KBM-7 (cell line): ENCODE measurements at places on chromosomes 4 and X.

DNA sequence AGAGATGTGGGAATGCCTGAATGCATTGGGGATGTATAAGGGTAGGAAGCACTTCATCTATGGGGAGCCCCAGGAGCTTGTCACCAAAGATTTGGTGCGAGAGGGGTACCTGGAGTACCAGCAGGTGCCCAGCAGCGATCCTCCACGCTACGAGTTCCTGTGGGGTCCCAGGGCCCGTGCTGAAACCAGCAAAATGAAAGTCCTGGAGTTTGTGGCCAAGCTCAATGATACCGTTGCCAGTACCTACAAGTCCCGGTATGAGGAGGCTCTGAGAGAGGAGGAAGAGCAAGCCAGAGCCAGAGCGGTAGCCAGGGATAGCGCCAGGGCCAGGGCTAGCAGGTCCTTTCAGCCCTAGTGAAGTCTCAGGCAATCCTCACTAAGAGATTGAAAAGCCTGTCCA, 3.8 kb downstream of the MAGEB17 start:
- DNase-seq = no peak

DNA sequence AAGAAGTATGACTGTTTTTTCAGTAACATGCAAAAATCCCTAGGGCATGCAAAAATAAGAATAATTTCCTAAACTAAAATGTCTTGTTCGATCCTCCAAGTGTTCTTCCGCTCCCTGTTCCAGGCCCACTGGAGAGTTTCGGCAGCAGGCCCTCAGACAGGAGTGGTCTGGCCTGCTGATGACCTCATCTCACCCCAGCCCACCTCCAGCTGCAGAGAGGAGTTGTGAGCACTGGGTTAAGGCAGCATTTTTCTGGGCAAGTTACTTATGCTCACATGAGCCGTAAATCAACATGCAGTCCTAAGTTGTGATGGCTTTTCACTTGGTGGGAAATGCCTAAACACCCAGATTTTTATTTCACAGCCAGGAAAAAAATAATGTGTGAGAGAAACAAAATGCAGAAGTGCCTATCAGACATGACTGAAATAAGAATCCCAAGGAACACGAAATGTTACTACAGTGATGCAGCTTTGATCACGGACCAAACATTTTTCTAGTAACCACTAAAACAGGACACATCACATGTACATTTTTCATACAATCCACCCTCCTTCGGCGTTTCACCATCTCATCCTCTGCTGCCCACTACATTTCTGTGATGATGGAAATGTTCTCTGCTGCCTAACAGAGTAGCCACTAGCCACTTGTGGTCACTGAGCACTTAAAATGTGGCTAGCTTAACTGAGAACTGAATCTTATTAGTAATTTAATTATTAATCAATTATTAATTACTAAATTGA, 153.3 kb upstream of the TBL1X start:
- no peak for DNase-seq

DNA sequence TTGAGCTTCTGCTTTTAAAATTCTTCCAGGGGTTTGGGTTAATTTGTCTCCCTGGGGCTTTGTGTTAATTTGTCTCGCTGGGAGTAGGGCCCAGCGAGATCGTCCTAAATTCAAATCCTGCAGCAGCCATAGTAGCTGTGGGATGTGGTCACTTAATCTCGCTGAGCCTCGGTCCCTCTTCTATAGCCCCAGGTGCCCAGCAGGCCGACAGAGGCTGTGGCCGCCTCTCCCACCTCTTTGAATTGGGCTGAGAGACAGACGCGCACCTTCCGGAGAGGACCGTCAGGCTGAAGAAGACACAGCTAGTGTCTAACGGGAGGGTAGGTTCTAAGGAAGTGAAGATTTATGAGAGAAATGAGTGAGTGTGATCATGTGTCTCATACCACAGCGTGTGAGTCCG, 15.7 kb upstream of the WFS1 start:
- no peak for DNase-seq

GRCh38 chr4:177964061-177964460, 521.8 kb upstream of the AGA start:
- no peak for DNase-seq

- DNase-seq = no peak
Measured at GRCh38 chr4:163693776-163694175, 199.3 kb downstream of the TMA16 start.
